Activated naive CD8-positive, alpha-beta T cell treated with anti-CD3 and anti-CD28 coated beads, Interleukin-2, amount 10 ng/mL, durations not matched to agents 7 days and 5 days (primary cell): ENCODE measurements at places on chromosomes 13 and 19.
A peak's percentile ranks its signal among the peaks of the same experiment; 100 is the strongest.

GRCh38 chr13:73618275-73618865 lies 515.8 kb downstream of the KLF12 start:
- H3K27ac ChIP-seq: no peak overlapping the region
- no peaks in the 10 kb centered on the region for H3K27me3 ChIP-seq
- H3K36me3 ChIP-seq: peaks cover 3% of the 10 kb centered on the region
- DNase-seq: no peak
- H3K4me1 ChIP-seq: peaks cover 15% of the 10 kb centered on the region

GRCh38 chr19:1471515-1472160 lies 7.4 kb downstream of the C19orf25 start:
- H3K36me3 ChIP-seq: no peaks in the 10 kb centered on the region
- no peak overlapping the region for H3K27ac ChIP-seq
- peaks cover 3% of the 10 kb centered on the region for H3K4me1 ChIP-seq
- no peak for DNase-seq
- peaks cover 14% of the 10 kb centered on the region for H3K27me3 ChIP-seq
- H3K4me3 ChIP-seq: no peak overlapping the region

DNA sequence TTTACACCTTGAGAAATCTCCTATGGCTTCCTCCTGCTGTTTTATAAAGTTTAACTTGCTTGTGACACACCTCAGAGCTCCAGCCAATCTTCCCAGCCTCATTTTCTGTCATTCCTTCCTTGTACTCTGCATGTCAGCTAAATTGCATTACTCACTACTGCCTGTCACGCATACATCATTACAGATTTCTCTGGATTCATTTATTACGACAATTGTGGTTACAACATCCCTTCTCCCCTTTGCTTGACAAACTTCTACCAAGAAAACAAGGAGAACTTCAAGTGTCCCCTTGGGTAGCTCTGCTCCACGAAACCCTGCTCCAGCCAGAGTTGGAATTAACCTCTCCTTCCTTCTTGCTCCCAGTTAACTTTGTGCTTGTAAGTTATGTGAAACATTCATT lies 22.0 kb upstream of the GPR18 start:
- H3K4me1 ChIP-seq: peaks cover 73% of the 10 kb centered on the region
- H3K27ac ChIP-seq: peak overlapping the region; percentile 44
- no peaks in the 10 kb centered on the region for H3K27me3 ChIP-seq
- H3K4me3 ChIP-seq: no peak overlapping the region
- DNase-seq: no peak

DNA sequence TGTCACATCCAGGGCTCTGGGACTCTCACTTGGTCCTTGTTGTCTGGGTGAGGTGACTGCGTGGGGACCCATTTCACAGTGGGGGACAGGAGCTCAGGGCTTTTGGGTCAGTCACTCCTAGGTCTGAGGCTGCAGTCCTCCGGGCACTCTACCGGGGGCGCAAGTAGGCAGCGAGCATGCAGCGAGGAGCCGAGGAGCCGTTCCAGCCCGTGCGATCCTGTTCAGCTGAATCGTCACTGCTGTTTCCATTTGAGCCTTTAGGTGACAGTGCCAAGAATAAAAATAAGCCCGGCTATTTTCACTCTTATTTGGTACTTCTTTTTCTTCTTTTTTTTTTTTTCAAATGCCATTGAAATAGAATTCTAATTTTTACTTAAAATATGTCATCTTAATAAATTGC lies 126.5 kb downstream of the ZNF536 start:
- no peaks in the 10 kb centered on the region for H3K36me3 ChIP-seq
- peaks cover 4% of the 10 kb centered on the region for H3K27me3 ChIP-seq
- H3K4me3 ChIP-seq: no peak overlapping the region
- H3K4me1 ChIP-seq: no peaks in the 10 kb centered on the region
- no peak for DNase-seq
- no peak overlapping the region for H3K27ac ChIP-seq

DNA sequence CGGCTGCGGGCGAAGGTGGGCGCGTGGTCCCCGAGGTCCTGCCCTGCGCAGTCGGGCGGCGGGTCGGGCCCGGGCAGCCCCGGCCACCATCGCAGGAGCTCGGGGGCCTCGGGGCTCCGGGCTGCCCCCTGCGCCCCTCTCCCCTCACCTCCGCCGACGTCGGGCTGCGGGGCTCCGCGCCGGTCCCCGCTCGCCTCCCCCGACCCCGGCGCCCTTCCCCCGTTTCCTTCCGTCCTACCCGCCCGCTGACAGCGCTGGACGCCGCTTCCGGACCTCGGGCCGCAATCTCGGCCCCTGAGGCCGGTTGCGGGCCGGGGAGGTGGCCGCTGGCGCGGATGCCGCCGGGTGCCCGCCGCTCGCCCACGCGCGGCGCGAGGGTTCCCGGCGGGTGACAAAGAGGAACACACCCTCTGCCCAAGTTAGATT lies 720 bp downstream of the FARP1 start:
- H3K36me3 ChIP-seq: no peaks in the 10 kb centered on the region
- H3K27ac ChIP-seq: no peak overlapping the region
- peaks cover 10% of the 10 kb centered on the region for H3K4me1 ChIP-seq
- peak; percentile 38 for DNase-seq
- peaks cover 68% of the 10 kb centered on the region for H3K27me3 ChIP-seq
- peak overlapping the region; percentile 72 for H3K4me3 ChIP-seq

DNA sequence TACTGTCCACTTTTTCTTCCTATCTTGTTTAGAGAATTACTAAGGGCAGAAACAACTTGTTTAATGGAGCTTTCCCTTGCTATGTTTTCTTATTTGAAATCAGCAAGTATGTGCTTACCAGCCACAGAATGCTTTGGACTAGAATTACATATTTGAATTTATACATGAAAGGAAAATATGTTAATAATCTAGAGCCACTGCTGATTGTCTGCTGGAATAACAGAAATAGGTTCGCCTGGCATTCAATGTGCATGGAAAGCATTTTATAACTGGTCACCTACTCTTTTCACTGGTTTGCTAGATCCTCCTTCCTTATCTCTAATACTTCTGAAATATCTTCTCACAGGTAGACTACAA lies 8.0 kb downstream of the EFNB2 start:
- H3K27me3 ChIP-seq: peaks cover 43% of the 10 kb centered on the region
- H3K36me3 ChIP-seq: no peaks in the 10 kb centered on the region
- peaks cover 2% of the 10 kb centered on the region for H3K4me1 ChIP-seq

- H3K4me3 ChIP-seq: no peak overlapping the region
- no peak overlapping the region for H3K27ac ChIP-seq
- H3K36me3 ChIP-seq: no peaks in the 10 kb centered on the region
- H3K4me1 ChIP-seq: peaks cover 18% of the 10 kb centered on the region
- no peak for DNase-seq
Measured at GRCh38 chr19:35144600-35145436, 1.8 kb downstream of the FXYD7 start.

GRCh38 chr19:30784850-30785457 lies 412.8 kb downstream of the ZNF536 start:
- H3K27me3 ChIP-seq: no peaks in the 10 kb centered on the region
- no peaks in the 10 kb centered on the region for H3K4me1 ChIP-seq
- H3K27ac ChIP-seq: no peak overlapping the region
- no peak overlapping the region for H3K4me3 ChIP-seq

GRCh38 chr13:40969169-40969901 lies 49.8 kb downstream of the ELF1 start:
- H3K27me3 ChIP-seq: no peaks in the 10 kb centered on the region
- peak overlapping the region; percentile 2 for H3K4me3 ChIP-seq
- H3K36me3 ChIP-seq: peaks cover 14% of the 10 kb centered on the region
- no peak overlapping the region for H3K27ac ChIP-seq
- no peak for DNase-seq

DNA sequence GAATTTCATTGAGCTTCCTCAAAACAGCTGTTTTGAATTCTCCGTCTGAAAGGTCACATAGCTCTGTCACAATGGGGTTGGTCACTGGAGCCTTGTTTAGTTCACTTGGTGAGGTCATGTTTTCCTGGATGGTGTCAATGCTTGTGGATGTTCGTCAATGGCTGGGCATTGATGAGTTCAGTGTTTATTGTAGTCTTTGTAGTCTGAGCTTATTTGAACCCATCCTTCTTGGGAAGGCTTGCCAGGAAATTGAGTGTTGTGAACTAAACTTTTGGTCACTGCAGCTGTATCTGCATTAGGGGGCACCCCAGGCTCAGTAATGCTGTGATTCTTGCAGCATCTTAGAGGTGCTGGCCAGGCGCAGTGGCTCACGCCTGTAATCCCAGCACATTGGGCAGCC lies 22.0 kb downstream of the BLOC1S3 start:
- H3K4me3 ChIP-seq: no peak overlapping the region
- H3K27ac ChIP-seq: no peak overlapping the region
- no peak for DNase-seq
- H3K36me3 ChIP-seq: no peaks in the 10 kb centered on the region
- H3K27me3 ChIP-seq: peaks cover 9% of the 10 kb centered on the region

DNA sequence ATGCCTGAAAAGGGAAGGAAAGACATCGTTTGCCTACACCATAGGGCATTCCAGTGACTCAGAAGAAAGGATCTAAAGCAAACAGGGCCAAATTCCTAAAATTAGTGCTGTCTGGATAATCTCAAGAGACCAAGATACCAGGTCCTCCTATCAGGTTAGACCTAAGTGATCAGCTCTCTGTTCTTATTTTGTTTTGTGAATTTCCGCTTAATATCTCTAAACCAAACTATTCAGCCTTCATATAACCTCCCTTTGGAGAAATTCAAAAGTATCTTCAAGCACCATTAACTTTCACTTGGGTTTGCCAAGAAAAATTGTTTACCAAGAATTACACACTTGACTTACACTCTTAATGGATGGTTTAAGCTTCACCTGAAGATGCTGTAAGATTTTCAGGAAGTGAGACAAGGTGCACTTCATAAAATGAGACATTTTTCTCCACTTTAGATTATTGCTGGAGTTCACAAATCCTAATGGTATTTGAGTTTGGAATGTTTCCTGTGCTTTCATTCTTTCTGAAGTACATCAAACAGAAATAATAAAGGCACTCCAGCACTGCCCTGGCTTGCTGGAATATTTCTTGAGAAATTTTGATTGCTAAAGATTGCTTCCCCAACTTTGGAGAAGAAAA lies 376.1 kb downstream of the LMO7 start:
- H3K27ac ChIP-seq: no peak overlapping the region
- no peaks in the 10 kb centered on the region for H3K4me1 ChIP-seq
- no peaks in the 10 kb centered on the region for H3K36me3 ChIP-seq
- no peaks in the 10 kb centered on the region for H3K27me3 ChIP-seq
- no peak overlapping the region for H3K4me3 ChIP-seq

DNA sequence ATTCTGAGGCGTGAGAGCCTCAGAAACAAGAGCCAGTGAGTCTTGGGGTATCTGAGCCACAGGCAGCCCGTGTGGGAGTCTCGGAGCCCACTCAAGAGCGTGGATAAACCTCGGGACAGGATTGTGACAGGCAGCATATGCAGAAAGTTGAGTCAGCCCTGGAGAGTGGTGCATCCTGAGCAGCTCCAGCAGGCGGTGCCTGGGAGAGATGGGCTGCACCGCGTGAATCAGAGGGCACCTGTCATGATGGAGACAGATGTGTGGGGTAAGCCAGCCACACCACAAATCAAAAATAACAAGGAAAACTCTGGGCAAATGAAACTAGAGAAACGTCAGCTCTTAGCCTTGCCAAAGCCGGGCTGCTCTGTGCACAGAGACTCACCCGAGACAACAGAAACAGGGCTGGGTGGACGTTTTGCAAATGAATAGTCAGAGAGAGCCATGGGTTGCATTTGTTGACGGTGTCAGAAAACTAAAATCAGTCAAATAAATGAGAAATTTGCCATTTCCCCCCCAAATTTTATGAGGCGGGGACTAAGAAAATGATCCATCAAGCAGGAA lies 30.0 kb upstream of the POP4 start:
- no peak overlapping the region for H3K27ac ChIP-seq
- no peaks in the 10 kb centered on the region for H3K36me3 ChIP-seq
- peaks cover 51% of the 10 kb centered on the region for H3K27me3 ChIP-seq
- H3K4me1 ChIP-seq: no peaks in the 10 kb centered on the region
- no peak for DNase-seq
- no peak overlapping the region for H3K4me3 ChIP-seq

- peak; percentile 80 for DNase-seq
- no peaks in the 10 kb centered on the region for H3K36me3 ChIP-seq
- no peaks in the 10 kb centered on the region for H3K27me3 ChIP-seq
- no peak overlapping the region for H3K4me3 ChIP-seq
- H3K27ac ChIP-seq: peak overlapping the region; percentile 4
- H3K4me1 ChIP-seq: peaks cover 11% of the 10 kb centered on the region
Measured at GRCh38 chr19:43446746-43447489, 18.5 kb downstream of the LYPD3 start.

GRCh38 chr13:108560093-108560492 lies 69.3 kb upstream of the MYO16 start:
- DNase-seq: no peak
- no peak overlapping the region for H3K4me3 ChIP-seq
- no peaks in the 10 kb centered on the region for H3K27me3 ChIP-seq

DNA sequence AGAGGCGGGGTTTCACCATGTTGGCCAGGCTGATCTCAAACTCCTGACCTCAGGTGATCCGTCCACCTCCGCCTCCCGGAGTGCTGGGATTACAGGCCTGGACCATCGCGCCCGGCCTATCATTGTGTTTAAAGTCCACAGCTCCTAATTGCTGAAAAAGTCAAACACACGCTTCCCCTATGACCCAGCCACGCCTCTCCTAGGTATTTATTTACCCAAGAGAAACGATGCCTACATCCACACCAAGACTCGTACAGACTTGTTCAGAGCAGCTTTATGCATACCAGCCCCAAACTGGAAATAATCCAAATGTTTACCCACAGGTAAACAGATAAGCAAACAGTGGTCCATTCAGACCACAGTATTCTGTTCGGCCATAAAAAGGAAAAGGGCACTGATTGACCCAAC lies 15.1 kb downstream of the ZNRF4 start:
- no peaks in the 10 kb centered on the region for H3K4me1 ChIP-seq
- DNase-seq: no peak
- no peaks in the 10 kb centered on the region for H3K36me3 ChIP-seq
- no peak overlapping the region for H3K4me3 ChIP-seq

GRCh38 chr13:50421473-50422130 lies 406.4 kb downstream of the KCNRG start:
- no peak overlapping the region for H3K4me3 ChIP-seq
- no peak overlapping the region for H3K27ac ChIP-seq
- H3K36me3 ChIP-seq: peaks cover 3% of the 10 kb centered on the region

DNA sequence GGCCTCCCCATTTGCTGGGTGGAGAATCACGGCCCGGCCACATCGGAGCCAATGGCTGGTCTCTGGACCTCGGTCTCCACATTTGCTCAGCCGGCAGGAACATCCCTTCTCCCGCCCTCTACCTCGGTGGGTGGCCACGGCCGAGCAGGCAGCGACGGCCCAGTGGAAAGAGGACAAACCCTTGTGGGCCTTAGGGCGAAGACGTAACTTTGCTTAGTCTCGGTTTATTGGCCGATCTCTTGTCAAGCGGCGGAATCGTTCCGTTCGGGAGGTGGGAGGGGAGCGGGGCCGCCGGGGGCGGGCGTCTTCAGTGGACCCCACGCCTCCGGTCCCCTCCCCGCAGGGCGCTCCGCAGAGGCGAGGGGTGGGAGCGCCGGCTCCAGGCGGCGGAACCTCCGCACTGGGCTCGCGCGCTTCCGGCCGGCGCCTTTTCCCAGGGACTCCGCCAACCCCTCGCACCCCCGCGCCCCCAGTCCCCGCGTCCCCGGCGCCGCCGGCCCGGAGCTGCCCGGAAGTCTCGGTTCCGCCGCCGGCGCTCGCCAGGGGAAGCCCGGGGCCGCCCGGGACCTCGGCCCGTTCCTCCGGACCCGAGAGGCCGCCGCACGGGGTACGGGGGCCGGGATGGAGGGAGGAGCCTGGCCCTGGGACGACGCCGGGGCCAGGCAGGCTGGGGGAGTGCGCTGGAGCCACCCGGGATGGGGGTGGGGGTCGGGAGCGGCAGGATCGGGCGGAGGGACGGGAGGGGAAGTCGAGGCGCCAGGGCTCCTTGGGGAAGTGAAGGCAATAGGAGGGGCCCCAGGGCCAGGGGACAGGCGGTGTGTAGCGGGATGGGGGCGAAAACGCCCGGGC lies at the start of gene ZNF580:
Gene ZNF580, plus strand, starts transcription at position 426 of the 849 bp plus-strand sequence. CDS start 1,507 bp downstream, outside the sequence.
- H3K4me3 ChIP-seq: peak within 1 kb of the TSS; percentile 97
- H3K27ac ChIP-seq: peak within 1 kb of the TSS; percentile 97
- peak; percentile 80 for DNase-seq
- H3K4me1 ChIP-seq: peaks cover 43% of the 10 kb centered on the region
